ENCODE measurements at places on chromosomes 16 and 17.

- DNase-seq: no peak
Observed at GRCh38 chr16:66847533-66848067, 3.4 kb downstream of the CA7 start.

DNA sequence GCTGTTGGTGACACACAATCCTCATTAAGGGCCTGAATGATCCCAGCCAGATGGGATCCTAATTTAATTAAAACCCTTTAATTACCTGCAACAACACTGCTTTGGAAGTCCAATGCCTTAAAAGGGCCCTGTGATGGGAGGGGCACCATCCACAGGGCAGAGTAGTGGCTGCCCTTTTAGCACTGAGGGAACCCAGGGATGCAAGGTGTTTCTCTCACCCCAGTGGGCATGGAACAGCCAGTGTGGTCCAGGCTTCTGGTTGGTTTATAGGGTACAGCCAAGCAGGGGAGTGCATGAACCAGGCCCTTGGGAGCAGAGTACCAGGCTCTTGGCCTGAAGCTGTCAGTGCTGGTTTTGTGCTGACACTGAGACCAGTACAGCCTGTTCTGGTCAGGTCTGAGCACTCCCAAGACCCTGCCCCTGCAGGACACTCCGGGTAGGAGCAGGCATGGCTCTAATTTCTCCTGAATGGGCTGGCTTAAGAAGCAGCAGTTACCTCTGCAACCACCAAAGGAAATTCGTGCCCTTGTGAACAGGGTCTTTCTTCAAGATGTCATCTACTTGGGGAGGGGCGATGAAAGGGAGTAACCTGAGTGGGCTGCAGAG is 9.9 kb downstream of the NXPH3 start:
- DNase-seq: no peak

DNA sequence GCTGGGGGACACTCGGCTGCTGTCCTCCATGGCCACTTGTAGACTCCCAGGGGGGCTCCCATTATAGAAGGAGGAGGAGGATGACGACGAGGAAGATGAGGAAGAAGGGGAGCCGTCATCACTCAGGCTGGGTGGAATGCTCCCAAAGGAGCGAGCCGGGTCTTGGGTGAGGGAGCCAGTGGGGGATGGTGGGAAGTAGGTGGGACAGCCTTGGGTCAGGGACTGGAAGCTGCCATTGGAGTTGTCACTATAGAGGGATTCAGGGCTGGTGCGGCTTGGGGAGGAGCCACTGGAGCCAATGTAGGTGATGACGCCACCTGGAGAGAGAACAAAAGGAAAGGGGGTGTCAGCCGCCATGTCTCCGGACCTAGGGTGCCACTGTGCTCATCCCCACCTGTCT is 3.3 kb downstream of the NR1D1 start:
- no peak for DNase-seq

DNA sequence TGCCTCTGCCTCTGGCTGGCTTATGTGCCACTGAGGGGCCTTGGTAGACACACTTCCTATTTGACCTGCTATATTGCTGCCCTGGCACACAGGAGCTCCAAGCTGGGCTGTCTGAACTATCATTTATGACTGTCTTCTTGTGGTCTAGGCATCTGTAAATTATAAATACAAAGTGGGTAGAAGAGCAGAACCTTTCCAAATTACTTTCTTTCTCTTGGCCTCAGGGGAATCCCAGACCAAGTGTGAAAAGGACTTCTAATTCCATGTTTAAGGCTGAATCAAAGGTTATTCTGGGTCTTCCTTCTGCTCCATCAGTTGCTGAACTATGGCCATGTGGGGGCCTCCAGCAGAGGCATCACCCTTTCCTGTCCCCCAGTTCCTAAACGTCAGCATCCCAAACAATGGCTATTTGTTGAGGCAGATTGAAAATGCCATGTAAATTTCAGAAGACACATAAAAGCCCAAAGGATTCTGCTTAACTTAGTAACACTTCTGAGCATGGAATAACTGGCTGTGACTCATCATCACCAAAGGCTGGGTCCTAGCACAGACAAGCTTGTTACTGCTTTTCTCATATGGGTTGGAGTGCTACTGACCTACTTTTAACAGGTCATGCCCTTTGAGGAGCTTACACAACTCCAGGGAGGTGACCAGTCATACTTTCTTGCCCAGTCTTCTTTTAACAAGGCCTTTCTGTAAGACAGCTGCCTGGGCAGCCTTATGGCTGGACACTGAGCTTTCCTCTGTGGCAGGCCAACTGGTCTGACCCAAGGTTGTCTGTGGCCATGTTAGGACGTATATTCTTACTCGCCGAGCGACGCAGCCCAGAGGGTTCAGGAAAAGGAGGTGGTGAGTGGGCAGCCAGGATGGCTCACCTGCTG is 154.8 kb downstream of the VPS53 start:
- DNase-seq: peak; percentile 5

DNA sequence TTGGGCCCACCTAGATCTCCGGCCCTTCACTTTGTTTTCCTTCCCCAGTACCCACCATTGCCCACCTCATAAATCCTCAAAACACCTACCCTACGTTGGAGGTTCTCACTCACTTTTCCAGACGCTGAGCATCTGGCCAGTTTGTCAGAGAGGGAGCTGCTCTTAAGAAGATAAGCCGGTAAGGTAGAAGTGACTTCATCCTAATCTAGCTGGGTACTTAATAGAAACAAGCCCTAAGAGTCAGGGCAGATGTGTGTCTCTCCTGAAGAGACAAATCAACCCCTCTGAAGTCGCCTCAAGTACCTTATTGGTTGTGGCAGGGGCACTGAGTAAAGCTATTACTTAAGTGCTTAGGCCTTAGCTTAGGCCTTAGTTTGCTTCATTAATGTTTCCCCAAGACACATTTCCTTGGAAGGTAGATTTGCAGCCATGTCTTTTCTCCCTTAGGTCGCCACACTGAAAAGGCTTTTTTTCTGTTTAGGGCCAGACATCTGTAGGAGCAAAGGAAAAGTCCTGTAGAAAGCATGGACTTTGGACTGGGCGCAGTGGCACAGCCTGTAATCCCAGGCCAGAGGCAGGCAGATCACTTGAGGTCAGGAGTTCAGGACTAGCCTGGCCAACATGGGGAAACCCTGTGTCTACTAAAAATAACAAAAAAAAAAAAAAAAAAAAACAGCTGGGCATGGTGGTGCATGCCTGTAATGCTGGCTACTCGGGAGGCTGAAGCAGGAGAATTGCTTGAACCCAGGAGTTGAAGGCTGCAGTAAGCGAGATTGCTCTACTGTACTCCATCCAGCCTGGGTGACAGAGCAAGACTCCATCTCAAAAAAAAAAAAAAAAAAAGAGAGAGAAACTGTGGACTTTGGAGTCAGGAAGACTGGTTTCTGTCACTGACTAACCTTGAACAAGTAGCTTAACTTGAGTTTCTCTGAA is 1.0 kb downstream of the TACO1 start:
- DNase-seq: no peak
